T47D (cell line): ENCODE measurements at places on chromosomes 3 and 15.

DNA sequence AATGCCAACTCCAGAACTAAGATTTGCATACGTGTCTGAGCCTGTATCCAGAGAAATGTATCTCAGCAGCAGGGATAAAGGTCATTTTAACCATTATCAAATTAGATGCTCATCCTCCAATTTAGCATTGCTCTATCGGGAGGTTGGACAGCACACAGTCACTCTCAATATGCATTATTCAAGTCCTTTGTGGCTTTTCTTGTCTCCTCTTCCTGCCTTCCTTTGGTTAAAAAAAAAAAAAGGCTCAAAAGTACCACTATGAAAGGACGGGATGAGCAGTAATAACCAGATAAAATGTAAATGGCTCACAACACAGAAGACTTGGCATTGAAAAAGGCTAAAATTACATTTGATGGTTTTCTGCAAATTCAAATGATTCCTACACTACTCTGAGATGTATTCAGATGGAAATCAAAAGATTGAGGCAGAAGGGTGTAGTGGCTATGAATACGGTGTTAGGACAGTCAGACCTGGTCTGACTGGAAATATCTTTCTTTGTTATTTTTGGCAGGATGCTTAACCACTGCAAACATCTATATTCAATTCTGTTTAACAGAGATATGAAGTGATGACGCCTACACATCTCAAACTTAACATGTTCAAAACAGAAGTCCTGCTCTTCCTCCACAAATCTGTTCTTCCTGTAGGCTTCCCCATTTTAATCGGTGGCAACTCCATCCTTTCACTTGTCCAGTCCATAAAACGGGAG lies 109.6 kb downstream of the ADAMTS9 start:
- DNase-seq: no peak

DNA sequence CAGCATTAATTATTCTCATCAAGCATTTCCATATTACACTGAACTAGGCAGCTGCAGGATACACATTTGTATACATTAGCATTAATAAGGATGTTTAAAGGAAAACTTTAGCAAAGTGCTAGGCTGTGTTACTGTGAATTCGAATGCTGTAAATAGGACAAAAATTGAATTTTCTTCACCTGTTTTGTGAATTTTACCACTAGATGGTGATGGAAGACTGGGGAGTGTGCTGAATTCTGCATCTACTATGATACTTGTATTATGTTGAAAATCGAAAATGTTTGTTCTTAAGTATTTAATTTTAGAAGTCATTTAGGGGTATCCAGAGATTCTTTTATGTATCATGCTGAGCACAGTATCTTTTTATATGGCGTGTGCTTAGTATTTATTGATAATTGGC lies 12.3 kb upstream of the P2RY14 start:
- DNase-seq: peak; percentile 19

- DNase-seq: no peak
Measured at GRCh38 chr15:99522288-99522687, 43.5 kb upstream of the MEF2A start.

GRCh38 chr3:70517124-70517890 lies 204.9 kb upstream of the MDFIC2 start:
- DNase-seq: no peak

- DNase-seq: no peak
Measured at GRCh38 chr3:121803771-121804320, 31.0 kb downstream of the IQCB1 start.

DNA sequence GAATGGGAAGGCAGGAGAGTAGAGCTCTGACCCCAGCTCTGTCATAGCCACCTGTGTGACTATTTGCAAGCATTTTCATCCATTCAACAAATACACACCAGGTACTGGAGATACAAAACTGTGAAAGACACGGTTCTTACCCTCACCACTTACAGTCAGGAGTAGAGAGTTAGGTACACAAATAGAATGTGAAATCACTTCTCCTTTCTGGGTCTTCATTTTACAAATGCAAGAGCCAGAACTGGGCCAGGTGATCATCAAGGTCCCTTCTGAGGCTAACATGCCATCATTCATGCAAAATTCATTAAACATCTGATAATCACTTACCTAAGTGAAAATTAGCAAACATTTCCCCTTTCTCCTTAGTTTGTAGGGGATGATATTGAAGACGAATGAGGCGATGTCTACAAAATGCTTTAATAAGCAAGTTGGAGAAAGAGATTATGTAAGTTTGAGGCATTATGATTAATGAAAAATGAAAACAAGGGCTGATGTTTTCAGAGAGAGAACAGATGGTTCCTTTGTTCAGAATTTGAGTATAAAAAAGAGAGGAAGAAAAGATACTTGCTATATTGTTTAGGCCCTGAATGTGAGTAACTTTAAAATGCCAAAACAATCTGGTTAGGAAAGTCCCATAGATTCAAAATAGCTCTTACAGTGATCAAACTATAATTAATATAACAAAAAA lies 88.6 kb downstream of the LPP start:
- DNase-seq: no peak

GRCh38 chr15:39140060-39140604 lies 440.7 kb upstream of the THBS1 start:
- DNase-seq: no peak

- DNase-seq: no peak
Measured at GRCh38 chr15:67188551-67189218, 65.8 kb downstream of the AAGAB start.

- DNase-seq: no peak
Measured at GRCh38 chr15:72163719-72164118, 33.9 kb downstream of the GRAMD2A start.

- no peak for DNase-seq
Measured at GRCh38 chr15:40472171-40472727, 1.5 kb downstream of the CHST14 start.

- DNase-seq: no peak
Measured at GRCh38 chr3:164004205-164004604, 1074.1 kb downstream of the SI start.

GRCh38 chr15:75045332-75046015 lies 22.1 kb downstream of the PPCDC start:
- DNase-seq: no peak

DNA sequence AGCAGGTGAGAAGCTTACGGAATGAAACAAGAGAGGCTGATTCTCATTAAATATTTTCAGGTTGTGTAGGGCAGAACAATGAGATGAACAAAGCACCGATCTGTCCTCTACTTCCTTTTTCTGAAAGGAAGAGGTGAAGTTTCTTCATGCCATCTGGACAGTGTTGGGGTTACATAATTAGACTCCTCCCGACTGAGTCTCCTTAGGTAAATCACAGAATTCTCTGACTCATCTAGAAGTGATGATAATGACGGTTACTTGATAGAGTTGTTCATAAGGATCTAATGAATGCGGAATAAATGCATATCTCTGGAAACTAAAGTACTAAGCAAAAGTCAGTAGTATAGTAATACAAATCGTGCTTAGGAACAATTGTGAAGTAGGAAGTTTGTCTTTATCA lies 21.2 kb downstream of the CRTC3 start:
- no peak for DNase-seq

GRCh38 chr15:51678096-51678495 lies 3.2 kb upstream of the SCG3 start:
- DNase-seq: no peak

GRCh38 chr3:78870484-78870883 lies 897.3 kb downstream of the ROBO1 start:
- no peak for DNase-seq

DNA sequence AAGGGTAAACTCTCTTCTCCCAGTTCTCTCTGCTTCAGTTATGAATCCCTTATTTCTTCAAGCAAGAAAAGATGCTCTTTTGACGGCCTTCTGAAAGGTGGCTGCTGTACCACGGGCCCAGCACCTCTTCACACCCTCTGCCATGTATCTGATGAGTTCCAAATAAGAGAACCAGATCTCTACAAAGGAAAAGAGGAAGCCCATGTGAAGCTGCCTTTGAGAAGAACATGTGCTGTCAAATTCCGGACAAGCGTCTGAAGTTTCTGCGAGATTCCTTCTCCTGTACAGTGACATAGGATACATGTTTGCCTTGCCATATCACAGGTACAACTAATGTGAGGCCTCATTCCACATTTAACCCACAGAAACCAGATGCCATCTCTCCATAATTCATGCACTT lies 59.2 kb downstream of the SH3BP5 start:
- DNase-seq: no peak

DNA sequence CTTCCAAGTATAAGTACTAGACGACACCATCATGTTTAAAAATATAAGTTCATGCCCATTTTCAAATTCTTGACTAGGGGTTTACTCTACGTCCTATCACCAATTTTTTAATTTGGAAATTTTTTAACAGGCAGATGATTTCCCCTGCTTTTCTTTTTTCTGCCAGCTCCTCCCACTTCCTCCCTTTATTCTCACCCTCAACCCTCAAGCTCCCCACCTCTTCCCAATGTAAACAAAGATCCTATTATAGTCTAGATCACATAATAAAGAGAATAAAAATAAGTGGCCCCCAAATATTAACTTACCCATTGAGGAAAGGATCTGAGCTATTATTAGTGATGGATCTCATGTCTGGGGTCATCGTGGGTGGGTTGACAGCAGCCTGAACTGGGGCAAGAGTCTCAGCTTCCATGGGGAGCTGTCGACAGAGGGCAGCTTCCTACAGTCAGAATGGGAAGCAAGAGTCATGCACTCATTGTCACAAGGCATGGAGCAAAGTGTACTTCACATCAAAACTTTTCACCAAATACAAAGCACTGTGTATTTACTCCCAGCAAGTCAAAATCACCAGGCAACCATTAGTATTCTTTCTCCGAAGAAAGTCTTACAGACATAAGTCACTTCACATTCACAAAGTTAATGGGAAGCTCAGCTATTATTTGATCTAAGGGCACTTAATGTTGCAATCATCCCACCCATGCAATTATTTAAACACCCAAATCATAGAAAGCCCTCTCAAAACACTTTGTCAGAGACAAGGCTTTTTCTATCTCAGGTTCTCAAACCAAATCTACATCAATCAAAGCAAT lies 53.2 kb downstream of the TM4SF4 start:
- DNase-seq: peak; percentile 48

DNA sequence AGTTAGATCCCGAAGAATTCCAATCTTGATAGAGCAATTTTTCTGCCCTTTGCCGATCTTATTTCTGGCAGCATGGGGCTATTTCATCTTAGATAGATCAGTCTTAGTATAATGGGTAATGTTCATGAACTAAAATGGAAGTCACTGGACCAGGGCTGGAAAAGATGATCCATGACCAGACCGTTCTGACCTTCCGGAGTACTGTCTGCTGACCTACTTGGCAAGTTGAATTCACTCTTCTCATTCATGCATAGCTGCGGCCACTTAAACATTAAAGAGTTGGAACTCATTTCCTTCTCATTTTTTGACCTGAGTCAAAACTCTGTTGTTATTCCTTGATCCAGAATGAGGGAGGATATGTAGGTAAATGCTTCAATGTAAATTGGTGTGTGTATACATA lies 32.5 kb downstream of the GMNC start:
- no peak for DNase-seq

GRCh38 chr3:144744473-144744872 lies 772.9 kb downstream of the DIPK2A start:
- no peak for DNase-seq

GRCh38 chr3:52453496-52454249 lies at the start of gene TNNC1:
Gene TNNC1, minus strand, starts transcription at chr3:52454041. Its CDS starts 26 bp downstream, at chr3:52454015.
- no peak for DNase-seq

- no peak for DNase-seq
Measured at GRCh38 chr3:167502401-167502800, 28.6 kb upstream of the SERPINI2 start.

- no peak for DNase-seq
Measured at GRCh38 chr3:186152889-186153292, 44.0 kb upstream of the ETV5 start.

GRCh38 chr3:32455609-32456428 lies 46.8 kb downstream of the CMTM6 start:
- peak; percentile 54 for DNase-seq

GRCh38 chr15:47415539-47415971 lies 301.8 kb upstream of the SEMA6D start:
- no peak for DNase-seq

GRCh38 chr15:42457445-42458442 lies 33.2 kb downstream of the ZNF106 start:
- no peak for DNase-seq

DNA sequence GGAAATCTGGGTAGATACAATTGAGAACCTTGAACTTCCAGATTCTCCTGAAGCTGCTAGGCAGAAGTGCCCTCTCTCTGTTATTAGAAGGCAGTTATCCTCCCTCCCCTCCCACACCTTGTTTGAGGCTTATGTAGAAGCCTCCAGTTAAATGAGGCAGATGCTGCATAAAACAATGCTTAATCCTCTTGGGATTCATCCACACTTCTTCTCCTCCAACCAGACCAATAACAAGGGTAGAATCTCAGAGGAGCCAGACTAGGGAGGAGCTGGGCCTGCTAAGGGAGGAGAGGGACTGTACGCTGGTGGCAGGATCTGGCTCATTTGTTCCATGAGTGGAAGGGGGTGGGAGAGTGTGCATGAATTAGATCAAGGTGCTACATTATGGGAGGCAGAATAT lies 88.3 kb upstream of the PRR23C start:
- DNase-seq: no peak

DNA sequence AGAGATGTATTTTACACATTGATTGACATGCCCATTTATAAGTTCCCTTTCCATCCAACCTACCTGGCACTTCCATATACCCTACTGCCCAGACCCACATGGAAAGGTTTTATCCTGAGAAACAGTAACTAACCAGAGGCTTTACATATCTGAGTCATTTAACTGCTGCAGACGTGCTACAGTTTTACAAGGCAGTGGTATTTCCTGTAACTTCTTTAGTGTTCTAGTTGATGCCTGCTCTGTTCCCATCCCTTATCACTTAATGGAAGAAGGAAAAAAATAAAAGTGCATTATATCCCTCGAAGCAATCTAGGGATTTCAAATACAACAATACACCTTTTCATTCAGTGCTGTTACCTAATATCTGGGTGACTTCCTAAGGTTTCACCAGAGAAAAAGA lies 107.1 kb downstream of the TMCO5A start:
- no peak for DNase-seq

DNA sequence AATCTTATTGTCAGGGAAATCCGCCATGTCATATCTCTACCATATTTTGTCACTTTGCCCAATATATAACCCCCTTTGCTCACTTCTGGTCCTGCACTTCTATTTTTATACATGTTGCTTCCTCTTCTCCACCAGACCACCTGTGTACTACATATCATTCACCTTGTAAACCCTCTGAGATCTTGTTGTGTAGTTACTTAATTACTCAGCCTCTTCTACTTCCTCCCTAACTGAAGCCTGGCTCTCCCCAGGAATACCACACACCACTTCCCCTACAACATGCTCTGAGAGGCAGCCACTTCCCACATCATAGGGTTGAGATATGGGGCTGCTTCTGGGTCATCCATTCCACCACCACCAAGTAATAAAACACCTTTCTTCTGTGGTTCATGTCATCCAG lies 10.0 kb downstream of the HEXA start:
- no peak for DNase-seq

GRCh38 chr3:10723991-10724390 lies 92.0 kb upstream of the SLC6A11 start:
- no peak for DNase-seq

- no peak for DNase-seq
Measured at GRCh38 chr15:83087576-83087975, 19.9 kb upstream of the TM6SF1 start.
